Activated gamma-delta T cell treated with anti-CD3 and anti-CD28 coated beads, Interleukin-2, amount 50 U/mL, for 16 hours (primary cell): ENCODE measurements at places on chromosomes 4 and X.

DNA sequence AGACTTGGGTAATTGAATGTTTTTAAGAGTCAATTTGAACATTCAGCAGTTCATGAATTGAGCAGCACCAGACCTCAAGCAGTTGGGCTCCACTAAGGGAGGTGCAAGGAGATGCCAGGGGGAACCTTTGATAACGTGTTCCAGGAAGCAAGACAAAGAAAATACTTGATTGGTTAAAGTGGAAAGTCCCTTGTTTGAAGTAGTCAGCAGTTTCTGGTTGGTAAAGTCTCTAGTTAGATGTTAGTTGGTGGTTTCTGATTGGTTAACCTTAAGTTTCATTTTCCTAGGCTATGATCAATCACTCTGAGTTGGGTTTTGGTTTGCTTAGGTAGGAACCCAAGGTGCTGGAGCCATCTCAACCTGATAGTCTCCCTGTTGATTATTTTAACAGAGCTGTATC is 4.0 kb downstream of the HERC6 start:
- peak; percentile 12 for DNase-seq

GRCh38 chr4:81757691-81758090 is 286.0 kb upstream of the RASGEF1B start:
- no peak for DNase-seq

- no peak for DNase-seq
These were observed 183.5 kb upstream of the GALNTL6 start for GRCh38 chr4:171629737-171630136.

GRCh38 chr4:52546449-52546848 is 112.7 kb downstream of the USP46 start:
- DNase-seq, result no peak

- no peak for DNase-seq
These were observed 173.4 kb downstream of the RTL9 start for GRCh38 chrX:110531873-110532580.

GRCh38 chr4:98674404-98675173 is 16.2 kb upstream of the TSPAN5 start:
- DNase-seq, result no peak

GRCh38 chrX:103533511-103534216 is 14.4 kb upstream of the RAB40A start:
- peak; percentile 47 for DNase-seq

DNA sequence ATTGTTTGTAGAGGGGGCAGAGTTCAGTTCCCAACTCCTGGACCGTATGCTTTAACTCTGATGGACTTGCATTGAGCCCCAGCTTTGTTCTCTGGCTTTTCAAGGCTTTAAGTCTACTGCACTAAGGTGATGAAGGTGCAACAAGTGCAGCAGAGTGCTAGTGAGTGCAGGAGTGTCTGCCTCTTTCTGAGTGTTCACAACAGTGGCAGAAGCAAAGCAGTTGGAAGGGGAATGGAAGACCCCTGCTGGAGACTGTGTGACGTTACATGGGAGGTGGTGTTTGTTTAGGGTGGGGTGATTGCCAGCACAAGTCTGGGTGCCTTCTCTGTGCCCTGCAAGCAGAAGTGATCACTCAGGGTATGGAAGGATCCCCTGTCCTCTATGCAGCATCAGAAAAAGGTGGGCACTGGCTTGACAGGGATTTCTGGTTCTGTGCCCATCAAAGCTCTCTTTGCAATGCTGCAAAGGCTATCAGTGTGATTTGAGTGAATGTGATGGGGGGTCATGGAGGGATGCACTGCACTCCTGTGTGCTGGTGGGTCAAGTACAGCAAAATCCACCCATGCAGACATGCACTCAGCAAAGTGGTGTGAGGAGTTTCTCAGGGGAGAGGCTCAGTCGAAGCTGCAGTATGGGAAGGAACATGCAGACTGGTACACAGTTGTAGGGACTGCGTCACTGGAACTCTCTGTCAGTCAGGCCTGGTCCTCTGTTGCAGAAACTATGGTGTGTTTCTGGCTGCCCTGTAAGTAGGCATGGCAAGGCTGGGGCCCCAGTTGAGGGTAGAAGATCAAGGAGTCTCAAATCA is 70.9 kb upstream of the UGT2B7 start:
- DNase-seq, result no peak

GRCh38 chr4:119543187-119543586 is 85.4 kb downstream of the PDE5A start:
- DNase-seq, result no peak

DNA sequence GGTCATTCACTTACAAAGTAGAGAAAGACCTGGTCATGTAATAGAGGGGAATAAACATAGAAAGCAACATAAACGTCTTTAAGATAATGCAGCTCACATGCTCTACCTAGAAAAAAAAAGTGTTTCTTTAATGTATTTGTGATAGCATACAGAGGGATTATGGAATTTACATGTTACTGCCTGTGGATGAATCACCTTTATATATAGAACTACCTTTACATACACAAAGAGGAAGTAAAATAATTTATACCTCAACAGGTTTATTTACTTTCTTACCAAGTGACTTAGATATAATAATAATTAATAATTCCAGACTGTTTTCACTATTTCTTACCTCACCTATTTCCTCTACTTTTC is 81.5 kb downstream of the PPP3CA start:
- DNase-seq, result no peak

DNA sequence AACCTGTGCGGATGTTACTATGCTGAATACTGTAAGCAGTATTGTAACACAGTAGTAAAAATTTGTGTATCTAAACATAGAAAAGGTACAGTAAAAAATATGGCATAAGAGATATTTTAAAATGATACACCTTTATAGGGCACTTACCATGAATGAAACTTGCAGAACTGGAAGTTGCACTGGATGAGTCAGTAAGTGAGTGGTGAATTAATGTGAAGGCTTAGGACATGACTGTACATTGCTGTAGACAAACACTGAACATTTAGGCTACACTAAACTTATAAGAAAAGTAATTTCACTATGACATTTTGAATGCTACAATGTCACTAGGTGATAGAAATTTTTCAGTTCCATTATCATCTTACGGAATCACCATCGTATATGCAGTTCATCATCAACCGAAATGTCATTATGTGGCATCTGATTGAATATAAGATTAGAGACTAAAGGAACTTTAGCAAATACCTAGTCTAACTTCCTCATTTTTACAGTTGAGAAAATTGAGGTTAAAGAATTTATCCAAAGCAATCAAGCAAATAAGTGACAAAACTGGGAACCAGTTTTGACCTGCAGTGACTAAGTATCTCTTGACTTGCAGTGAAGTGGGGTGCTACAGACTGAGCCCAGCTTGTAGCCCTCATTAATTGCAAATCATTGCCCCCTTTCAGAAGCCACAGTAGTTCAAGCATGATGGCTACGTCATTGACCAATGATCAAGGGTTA is 55.3 kb downstream of the EGF start:
- no peak for DNase-seq

GRCh38 chrX:8748855-8749254 is 16.9 kb upstream of the ANOS1 start:
- DNase-seq, result no peak

DNA sequence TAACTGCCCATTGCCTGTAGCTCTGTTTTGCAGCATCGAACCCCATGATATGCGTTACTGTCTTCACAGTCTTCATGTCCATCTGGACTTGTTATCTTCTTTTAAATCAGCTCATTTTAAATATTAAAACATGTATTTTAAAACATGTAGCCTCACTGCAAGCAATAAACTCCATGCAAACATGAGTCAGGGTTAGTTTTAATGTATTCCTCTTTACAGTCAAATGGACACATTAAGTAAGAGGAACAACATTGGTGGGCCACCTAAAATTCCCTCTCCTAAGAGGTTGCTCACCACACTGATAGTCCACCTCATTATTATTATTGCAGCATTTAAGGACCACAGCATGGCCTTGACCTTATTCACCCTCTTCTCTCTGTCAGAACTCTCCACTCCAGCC is 74.1 kb downstream of the CLCN5 start:
- no peak for DNase-seq

GRCh38 chr4:83489711-83490326 is 4.9 kb upstream of the ABRAXAS1 start:
- no peak for DNase-seq

- DNase-seq, result no peak
These were observed 31.5 kb downstream of the NOP14 start for GRCh38 chr4:2931512-2932301.

- DNase-seq, result no peak
These were observed 21.0 kb upstream of the SORCS2 start for GRCh38 chr4:7171191-7171900.

- DNase-seq, result no peak
These were observed 11.9 kb upstream of the ASIC5 start for GRCh38 chr4:155877971-155878370.
